ENCODE measurements at places on chromosomes 16 and 17. TPM values are rescaled to one million over a fixed set of nuclear protein-coding genes. Genes with fewer than 3 reads are reported as not detected.

DNA sequence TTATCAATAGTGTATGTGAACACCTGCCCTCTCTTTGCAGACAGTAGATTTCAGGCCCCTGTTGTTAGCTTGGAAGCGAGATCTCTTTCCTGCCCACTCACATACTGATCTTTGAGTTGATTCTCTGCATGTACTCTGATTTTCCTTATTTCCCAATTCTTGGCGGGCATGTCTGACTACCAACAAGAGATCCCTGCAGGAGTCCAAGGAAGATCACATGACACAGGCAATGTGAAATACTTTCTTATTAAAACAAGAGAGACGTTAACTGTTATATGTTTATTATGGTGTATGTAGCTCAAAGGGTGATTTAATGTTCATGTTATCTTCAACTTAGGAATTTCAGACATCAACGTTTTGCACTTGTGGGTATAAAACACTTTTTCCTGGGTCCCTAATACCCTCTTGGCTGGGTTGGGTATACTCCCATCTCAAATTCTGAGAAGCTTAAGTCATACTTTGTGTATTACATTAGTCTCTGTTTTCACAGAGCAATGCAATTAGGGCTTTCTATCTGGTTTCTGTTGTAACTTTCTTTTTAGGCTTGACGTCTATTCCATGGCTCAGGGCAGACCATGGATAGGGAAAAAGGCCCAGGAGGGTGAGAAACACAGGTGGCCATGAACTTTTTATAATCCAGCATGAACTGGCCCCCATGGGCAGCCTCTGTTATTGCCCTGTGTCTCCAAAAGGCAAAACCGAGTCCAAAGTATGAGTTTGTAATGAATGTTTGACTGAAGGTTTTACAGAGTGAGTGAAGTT lies 32.2 kb downstream of the HSD17B2 start:
- no peak for DNase-seq

DNA sequence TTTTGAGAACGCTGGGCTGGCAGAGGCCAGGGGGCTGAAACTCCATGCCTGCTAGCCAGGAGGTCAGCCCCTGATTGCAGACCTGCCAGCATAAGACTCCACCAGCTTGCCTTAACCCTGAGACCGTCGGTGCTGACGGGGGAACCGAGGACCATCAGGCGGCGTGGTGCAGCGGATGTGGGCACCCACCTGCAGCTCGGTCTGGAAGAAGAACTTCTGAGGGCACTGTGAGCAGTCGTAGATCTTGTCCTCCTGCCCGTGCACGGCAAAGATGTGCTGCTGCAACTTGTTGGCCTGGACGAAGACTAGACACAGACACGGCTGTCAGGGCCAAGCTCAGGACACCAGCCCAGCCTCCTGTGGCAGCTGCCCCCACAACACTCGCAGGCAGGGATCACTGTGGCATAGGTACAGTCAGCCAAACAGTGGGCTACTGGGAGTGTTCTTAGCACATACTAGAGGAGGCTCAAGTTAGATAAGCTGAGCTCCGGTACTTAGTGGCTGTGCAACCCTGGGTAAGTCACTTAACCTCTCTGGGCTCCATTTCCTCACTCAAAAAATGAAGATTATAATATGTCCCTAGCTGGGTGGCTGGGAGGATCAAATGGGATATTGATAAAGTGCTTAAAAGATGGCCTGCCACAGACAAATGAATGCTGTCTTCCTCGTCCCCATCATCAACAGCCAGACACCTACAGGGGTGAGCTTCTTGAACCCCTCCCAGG lies 150.0 kb downstream of the C16orf78 start:
- DNase-seq: no peak

- no peak for DNase-seq
Observed at GRCh38 chr17:17771498-17772201, 65.1 kb downstream of the SREBF1 start.

GRCh38 chr17:58569196-58569595 lies 54.8 kb upstream of the MTMR4 start:
- no peak for DNase-seq

DNA sequence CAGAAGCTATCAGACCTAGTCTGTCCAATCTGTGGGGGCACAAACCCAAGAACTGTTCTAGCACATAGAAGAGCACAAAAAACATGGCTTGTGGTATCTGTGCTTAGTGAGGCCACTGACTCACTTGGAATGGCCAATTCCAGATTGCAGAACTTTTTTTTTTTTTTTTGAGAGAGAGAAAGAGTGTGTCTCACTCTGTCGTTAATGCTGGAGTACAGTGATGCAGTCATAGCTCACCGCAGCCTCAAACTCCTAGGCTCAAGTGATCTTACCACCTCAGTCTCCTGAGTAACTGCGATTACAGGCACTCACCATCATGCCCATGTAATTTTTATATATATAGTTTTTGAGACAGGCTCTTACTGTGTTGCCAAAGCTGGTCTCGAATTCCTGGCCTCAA lies 77.2 kb upstream of the CLEC3A start:
- no peak for DNase-seq

DNA sequence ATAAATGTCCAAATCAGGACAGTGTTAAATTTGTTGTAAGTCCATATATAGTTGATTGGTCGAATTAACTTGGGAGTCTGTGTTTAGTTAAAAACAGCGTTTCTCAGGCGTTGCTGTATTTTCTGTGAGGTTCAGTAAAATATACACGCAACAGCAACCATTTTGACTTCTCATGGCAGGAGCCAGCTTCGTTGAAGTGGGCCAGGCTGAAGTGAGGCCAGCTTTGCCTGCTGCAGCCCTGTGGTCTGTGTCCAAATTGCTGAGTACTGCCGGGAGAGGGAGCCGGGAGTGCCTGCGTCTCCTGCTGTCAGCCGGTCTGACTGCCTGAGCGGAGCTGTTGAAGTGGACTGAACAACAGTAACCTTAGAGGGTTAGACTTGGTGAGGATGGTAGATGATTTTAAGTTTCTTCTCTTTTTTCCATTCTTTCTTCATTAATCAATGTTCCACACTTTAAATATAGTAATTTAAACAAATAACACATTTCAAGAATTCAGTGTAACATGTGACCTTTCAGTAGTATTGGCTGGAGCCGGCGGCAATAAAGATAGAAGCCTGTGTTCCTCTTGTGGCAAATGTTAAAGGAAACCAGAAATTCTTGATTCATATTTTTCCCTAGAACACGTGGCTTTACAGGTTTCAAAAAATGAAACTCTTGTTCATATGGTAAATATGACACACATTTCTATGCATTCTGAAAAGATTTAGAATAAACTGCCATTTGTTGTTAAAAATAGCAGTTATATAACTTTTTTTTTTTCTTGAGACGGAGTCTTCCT lies 37.0 kb upstream of the ZNF750 start:
- DNase-seq: peak; percentile 91

DNA sequence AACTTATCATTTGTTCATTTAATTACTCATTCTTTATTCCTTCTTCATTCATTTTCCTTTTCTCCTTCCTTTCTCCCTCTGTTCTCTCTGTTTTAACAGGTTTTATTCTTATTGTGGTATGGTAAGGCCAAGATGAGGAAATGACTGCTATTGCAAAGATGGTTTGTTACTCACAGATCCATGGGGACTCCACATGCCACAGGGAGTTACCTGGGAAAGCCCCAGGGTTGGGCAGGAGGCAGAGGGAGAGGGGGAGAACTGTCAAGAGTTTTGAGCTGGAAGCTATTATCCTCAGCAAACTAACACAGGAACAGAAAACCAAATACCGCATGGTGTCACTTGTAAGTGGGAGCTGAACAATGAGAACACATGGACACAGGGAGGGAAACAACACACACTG lies 453.3 kb downstream of the WWOX start:
- no peak for DNase-seq

GRCh38 chr16:9900576-9900975 lies 281.7 kb downstream of the GRIN2A start:
- DNase-seq: no peak

UBE2Z gene
- 42.7 TPM for total RNA-seq

SMIM5 gene
- total RNA-seq: 12.0 TPM

TOM1L1 gene
- total RNA-seq: 16.0 TPM

MSLN gene
- total RNA-seq: 94.6 TPM

SULT1A4 gene
- total RNA-seq: 15.8 TPM

CLEC18B gene
- not detected for total RNA-seq

CIBAR2 gene
- total RNA-seq: not detected

MT1H gene
- not detected for total RNA-seq

MAF gene
- 5.4 TPM for total RNA-seq

All from right atrium auricular region (tissue), 2 donors.